ENCODE measurements at places on chromosomes 3 and 15.

DNA sequence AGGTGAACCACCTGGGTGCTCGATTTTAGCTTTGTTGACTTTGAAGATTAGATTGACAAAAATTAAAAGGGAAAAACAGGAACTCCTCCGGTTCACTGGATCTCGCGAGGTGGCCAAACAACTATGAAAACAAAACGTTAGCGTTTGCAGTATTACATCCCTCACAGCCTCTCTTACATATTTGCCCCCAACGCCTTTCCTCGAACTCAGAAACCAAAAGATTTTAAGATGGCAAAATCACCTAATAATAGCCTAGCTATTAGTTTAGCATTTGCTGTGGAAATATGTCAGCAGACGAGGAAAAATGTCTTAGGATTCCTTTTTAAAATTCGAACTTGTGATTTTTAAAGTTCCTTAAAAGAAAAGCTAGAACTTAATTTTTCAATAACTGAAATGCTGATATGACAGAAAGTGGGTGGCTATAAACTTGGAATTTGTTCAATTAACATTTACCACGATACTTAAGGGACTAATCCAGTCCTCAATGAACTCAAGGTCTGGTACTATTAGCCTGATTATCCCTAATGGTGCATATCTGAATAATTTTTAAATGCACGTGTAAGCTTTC is 491 bp upstream of the SENP7 start:
- no peak for DNase-seq

DNA sequence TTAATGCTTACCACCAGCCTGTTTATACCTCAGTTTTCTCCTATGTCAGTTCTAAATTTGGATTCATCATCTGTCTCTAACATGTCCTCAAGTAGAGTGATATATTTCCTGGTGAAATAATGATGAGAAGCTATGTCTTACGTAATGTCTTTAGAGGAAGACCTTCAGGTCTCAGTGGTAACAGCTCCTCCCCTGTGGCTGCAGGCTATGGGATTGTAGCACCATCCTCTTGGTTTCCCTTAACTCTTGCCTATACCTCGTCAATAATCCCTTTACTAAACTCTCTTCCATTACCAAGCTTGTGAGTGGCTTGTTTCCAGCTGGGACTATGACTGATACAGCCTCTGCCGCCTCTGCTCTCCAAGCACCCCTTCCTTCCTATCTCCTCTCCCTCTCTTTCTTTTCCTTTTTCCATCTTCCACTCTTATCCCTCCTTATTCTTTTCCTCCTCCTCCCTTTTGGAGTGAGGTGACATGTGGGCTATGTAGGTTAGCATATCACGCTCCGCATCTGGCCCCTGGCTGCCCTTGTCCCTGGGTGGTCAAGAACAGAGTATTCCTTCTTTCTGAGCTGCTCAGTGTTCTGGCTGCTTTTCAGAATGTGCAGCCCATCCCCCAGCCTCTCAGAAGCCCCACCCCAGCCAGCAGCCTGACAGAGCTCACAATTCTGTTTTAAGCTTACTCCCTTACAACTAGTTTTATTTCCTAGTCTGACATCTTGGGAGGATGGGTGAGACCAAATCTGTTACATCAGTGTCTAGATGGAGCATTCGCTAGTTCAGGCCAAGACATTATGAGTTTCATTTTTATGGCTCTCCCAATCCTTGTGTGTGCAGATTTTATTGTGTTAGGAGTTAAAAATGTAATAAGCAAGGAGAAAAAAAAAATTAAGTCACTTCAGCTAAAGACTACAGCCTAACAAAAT is 75.0 kb upstream of the RNU6-1 start:
- no peak for DNase-seq

DNA sequence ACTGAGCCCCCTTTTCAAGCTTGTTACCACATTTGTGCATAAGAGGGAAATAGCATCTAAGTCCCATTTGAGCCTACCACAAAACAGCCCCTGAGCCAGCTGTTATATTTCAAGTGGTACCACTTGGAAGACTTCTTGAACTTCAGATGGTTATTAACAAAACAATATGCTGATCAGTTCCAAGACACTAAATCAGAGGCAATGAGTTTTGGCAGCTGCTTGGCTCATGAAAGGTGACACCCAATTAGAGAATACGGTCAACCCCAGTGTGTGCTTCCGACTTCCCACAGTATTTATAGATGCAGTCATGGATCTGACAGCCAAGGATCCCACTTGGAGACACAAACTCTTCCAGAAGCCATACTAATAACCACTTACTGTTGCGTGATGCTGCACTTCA is 469.6 kb upstream of the PPP2R3A start:
- DNase-seq, result no peak

- no peak for DNase-seq
Measured at GRCh38 chr3:13404626-13405452, 15.3 kb downstream of the NUP210 start.

- DNase-seq, result no peak
Measured at GRCh38 chr3:132034486-132035464, at the start of gene CPNE4. TSS of gene CPNE4 (minus strand) at chr3:132035014.

DNA sequence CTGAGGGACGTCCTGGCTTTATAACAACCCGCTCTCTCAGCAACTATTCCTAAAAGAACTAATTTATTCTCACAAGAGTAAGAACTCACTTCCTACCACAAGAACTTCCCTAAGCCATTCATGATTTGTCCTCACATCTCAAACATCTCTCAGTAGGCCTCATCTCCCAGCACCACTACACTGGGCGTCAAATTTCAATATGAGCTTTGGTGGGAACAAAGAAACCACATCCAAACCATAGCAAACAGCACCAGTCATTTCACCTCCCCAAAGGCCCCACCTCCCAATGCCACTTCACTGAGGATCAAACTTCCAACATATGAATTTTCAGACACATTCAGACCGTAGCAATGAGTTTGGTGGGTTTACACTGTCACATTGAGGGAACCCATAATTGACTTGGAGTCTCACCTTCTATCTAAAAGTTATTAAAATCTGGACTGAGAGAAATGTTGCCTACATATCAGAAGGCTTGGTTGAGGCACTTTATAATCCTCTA is 116.4 kb upstream of the AGBL1 start:
- no peak for DNase-seq

DNA sequence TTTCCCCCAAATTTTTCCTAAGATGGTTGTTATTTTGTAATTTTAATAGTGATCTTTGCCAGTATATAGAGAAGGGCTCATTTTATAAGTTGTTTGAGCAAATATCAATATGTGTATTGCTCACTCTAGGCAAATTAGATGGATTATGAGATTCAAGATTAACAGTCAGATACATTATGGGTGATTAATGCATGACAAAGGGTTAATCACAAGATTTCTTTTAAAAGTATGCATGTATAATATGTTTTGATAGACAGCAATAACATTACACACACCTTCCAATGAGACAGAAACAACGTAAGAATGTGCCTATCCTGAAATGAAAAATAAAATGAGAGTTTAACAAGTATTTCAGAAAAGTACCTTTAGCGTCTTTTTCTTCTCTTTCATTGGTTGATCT is 547.6 kb upstream of the AGTR1 start:
- DNase-seq, result no peak

DNA sequence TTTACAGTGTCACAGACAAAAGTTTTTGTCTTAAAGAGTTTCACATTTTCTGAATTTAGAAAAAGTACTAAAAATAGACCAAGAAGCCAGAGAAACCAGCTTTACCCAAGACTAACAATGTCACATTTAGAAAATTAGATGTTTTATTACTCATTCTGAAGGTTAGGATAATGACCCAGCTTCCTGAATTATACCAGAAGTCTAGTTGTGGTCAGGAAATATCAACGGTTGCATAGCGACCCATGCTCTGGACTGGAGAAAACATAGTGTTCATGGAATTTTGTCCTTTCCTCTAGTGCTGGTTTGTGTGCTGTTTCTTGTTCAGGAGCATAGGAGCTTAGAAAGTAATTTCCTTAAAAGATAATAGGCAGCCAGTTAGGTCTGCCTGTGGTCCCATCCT is 59.0 kb downstream of the DPPA2 start:
- DNase-seq, result no peak

- no peak for DNase-seq
Measured at GRCh38 chr15:101732772-101733171, 8.5 kb upstream of the TARS3 start.

GRCh38 chr3:142896201-142896755 is 7.4 kb upstream of the PCOLCE2 start:
- no peak for DNase-seq

DNA sequence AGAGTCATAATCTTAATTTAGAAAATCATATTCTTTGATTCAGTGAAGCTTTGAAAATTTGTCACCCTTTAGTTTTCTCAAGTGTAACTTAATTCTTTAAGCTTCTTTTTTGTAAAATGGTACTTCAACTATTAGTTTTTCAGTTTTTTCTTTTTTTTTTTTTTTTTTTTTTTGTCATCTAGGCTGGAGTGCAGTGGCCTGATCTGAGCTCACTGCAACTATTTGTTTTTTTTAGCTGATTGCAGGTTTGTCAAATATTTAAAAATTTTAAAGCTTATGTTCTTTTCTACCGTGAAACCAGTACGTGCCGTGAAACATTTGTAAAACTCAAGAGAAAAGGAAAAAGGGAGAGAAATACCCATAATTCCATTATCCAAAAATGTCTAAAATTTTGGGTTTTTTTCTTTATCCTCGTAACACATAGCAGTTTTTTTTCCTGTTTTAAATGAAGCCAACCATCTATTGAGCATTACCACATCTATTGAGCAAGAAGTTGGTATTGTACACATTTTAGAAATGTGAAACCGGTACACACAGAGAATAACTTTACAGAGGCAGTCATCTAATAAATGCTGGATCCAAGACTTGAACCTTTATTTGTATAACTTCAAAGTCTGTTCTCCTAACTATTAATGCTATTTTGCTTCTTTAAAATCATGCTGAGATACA is 25.7 kb downstream of the ECT2 start:
- DNase-seq, result no peak

DNA sequence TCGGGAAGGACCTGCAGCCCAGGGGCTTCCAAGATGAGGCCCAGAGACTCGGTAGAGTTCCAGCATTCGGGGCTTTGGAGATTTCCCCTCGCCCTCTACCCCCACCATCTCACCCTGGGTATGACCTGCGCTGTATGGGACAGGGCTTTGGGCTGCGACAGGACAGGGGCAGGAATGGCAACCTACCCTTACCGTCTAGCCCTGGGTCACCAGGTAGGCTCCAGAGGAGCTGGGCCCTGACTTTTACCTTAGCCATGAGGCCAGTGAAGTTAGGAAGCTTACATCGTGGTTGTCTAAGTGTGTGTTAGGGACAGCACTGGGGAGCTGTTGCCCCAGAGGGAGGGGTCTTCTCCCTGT is 683 bp downstream of the PPM1M start:
- no peak for DNase-seq

GRCh38 chr15:59148153-59148833 is 43.3 kb downstream of the CCNB2 start:
- DNase-seq, result no peak

DNA sequence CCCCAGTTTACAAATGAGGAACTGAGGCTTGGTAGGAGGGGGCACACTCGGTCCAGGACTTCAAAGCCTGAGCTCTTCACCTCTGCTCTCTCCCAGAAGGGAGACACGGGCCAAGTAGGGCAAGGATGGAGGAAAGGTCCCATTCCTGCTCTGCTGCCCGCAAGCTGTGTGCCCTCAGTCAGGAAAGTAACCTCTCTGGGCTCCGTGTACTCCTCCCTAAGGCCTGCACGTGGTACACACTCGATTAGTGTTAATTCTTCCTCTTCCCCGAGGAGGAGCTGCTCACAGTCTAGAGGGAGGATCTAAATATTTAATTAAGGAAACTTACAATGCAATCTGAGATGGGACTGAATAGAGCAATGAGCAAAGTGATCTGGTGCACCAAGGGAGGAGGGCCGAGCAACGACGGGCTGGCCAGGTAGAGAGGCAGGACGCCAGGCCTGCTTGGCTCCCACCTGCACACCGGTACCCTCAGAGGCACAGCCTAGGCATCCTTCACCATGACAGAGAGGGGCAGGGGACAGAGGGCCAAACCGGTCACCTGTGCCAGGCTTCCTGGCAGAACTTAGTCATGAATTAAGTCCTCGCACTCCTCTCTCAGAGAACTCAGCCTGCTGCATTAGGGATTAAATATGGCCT is 47.2 kb upstream of the IQSEC1 start:
- no peak for DNase-seq

GRCh38 chr15:85839643-85840042 is 44.9 kb upstream of the KLHL25 start:
- DNase-seq, result no peak

DNA sequence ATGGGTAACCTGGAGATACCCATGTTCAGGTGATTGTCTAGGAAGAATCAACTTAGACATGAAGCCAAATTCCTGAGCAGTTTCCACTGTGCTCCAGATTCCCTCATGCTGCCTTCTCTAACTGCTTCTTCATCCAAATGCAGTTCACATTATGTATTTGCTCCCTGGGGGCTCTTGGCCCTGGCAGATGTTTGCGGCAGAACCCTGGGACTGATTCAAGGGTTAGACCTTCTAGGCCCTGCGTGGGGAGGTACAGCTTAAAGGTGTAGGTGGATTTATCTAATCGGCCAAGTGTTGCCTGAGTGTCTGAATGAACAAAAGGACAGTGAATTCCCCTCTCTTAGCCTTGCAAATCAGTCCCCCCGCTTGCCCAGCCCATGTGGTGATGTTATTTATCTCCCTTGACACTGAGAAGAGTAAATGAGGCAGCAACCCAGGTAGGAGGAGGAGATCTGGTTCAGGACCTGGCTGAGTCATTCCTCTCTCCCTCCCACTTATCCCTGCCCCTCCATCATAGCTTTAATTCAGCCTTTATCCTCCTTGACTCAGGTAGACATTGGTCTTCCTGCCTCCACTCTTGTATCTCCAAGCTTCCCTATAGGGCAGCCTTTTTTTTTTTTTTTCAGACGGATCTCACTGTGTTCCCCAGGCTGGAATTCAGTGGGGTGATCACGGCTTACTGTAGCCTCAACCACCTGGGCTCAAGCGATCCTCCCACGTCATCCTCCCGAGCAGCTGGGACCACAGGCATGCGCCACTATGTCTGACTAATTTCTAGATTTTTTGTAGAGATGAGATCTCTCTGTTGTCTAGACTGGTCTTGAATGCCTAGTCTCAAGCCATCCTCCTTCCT is 54.8 kb downstream of the MAGEF1 start:
- DNase-seq, result no peak

Measured in stimulated activated CD8-positive, alpha-beta memory T cell treated with anti-CD3 and anti-CD28 coated beads, Interleukin-2, amount 100 ng/mL, for 1 hour (primary cell).